Stimulated activated CD8-positive, alpha-beta memory T cell treated with anti-CD3 and anti-CD28 coated beads, Interleukin-15, amount 100 ng/mL, for 1 hour (primary cell): ENCODE measurements at places on chromosomes 5 and 9.

GRCh38 chr9:95556521-95556920 is 39.8 kb upstream of the PTCH1 start:
- no peak for DNase-seq

GRCh38 chr5:142486020-142486419 is 161.2 kb upstream of the SPRY4 start:
- no peak for DNase-seq

GRCh38 chr9:8980496-8981013 is 1181.0 kb upstream of the DMAC1 start:
- no peak for DNase-seq

- DNase-seq: no peak
These were observed 38.6 kb upstream of the FBP1 start for GRCh38 chr9:94677929-94678328.
